Immature natural killer cell (primary cell): ENCODE measurements at places on chromosomes 1 and 21. TPM values are rescaled to one million over a fixed set of nuclear protein-coding genes. Genes with fewer than 3 reads are reported as not detected.

USF1 gene
- 12.2 TPM for polyA plus RNA-seq

OR2L3 gene
- polyA plus RNA-seq: not detected

F11R gene
- polyA plus RNA-seq: 27.7 TPM

DCST1 gene
- polyA plus RNA-seq: not detected

GPR161 gene
- not detected for polyA plus RNA-seq

CYP4A11 gene
- polyA plus RNA-seq: not detected

KIRREL1 gene
- not detected for polyA plus RNA-seq

NEK2 gene
- polyA plus RNA-seq: 1.00 TPM

EPHA10 gene
- not detected for polyA plus RNA-seq

IVL gene
- not detected for polyA plus RNA-seq

OR2G6 gene
- polyA plus RNA-seq: not detected

ICOSLG gene
- not detected for polyA plus RNA-seq
